ENCODE measurements at places on chromosomes 13 and 19. TPM values are rescaled to one million over a fixed set of nuclear protein-coding genes. Genes with fewer than 3 reads are reported as not detected.

- no peak for DNase-seq
- no peaks in the 10 kb centered on the region for H3K4me1 ChIP-seq
These were observed 1360.2 kb upstream of the SLC10A2 start for GRCh38 chr13:104426435-104426834.

DNA sequence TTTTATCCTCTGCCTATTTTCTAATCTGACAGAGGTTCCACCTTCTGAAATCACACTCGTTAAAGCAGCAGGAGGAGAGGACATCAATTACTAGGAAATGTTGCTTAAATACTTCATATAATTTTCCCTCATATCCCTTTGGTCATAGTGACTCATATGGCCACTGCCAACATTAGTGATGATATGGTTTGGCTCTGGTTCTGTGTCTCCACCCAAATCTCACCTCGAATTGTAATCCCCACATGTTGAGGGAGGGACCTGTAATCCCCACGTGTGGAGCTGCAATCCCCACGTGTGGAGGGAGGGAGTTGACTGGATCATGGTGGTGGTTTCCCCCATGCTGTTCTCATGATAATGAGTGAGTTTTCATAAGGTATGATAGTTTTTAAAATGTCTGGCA lies 618.4 kb upstream of the SLITRK5 start:
- no peaks in the 10 kb centered on the region for H3K36me3 ChIP-seq
- no peak overlapping the region for H3K4me3 ChIP-seq
- no peak overlapping the region for H3K27ac ChIP-seq
- H3K27me3 ChIP-seq: no peaks in the 10 kb centered on the region
- peak; percentile 62 for DNase-seq

DNA sequence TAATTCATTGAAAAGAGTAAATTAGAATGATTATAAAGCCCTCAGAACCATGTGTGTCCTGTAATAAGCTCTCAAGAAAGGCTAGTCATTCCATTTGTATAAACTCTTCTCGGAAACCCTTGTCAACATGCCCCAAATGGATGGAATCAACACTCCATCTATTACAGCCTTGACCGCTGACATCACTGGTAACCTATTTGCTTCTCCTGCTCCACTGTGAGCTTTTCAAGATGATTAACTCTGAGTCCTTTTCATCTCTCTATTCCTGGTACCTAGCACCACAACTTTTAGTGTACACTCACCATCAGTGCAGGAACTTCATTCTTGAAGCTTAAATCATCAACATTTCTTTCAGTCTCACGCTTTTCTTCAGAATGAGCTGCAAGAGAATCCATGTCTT lies 612.0 kb downstream of the DCT start:
- peaks cover 27% of the 10 kb centered on the region for H3K4me1 ChIP-seq
- peak; percentile 82 for DNase-seq
- H3K4me3 ChIP-seq: no peak overlapping the region
- H3K27me3 ChIP-seq: no peaks in the 10 kb centered on the region
- peak overlapping the region; percentile 63 for H3K27ac ChIP-seq

- no peak for DNase-seq
- no peak overlapping the region for H3K4me3 ChIP-seq
- H3K36me3 ChIP-seq: peaks cover 92% of the 10 kb centered on the region
- no peak overlapping the region for H3K27ac ChIP-seq
These were observed 167.1 kb downstream of the LMO7 start for GRCh38 chr13:75803164-75803611.

GRCh38 chr13:50129081-50129705 lies 113.9 kb downstream of the KCNRG start:
- H3K4me3 ChIP-seq: no peak overlapping the region
- DNase-seq: no peak
- no peak overlapping the region for H3K27ac ChIP-seq
- peaks cover 7% of the 10 kb centered on the region for H3K4me1 ChIP-seq

DNA sequence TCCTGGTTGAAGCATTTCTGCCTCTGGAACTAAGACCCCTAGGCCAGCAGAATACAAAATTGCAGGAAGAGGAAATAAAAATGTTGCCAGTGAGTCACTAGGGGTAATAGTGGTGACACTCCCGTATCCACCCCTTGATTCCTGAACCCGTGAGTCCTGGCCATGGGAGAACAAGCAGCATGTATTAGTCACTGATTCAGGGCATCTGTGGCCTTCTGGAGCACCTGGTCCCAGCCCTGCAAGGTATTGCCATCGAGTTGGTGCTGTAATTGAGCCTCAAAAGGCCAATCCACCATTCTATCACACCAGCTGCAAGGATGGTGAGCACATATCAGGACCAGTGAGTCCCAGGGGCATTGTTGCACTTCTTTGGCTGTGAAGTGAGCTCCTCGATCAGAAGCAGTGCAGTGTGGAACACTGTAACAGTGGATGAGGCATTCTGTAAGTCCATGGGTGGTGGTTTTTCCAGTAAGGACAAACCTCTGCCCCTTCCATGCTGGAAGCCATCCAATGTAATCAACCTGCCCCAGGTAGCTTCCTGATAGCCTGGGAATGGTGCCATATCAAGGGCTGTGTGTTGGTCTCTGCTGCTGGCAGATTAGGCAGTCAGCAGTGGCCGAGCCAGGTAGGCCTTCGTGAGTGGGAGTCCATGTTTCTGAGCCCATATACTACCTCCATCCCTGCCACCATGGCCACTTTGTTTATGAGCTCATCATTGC lies 39.6 kb downstream of the C1QTNF9 start:
- no peak for DNase-seq
- no peak overlapping the region for H3K27ac ChIP-seq
- no peaks in the 10 kb centered on the region for H3K27me3 ChIP-seq
- no peak overlapping the region for H3K4me3 ChIP-seq
- H3K4me1 ChIP-seq: no peaks in the 10 kb centered on the region
- no peaks in the 10 kb centered on the region for H3K36me3 ChIP-seq

DNA sequence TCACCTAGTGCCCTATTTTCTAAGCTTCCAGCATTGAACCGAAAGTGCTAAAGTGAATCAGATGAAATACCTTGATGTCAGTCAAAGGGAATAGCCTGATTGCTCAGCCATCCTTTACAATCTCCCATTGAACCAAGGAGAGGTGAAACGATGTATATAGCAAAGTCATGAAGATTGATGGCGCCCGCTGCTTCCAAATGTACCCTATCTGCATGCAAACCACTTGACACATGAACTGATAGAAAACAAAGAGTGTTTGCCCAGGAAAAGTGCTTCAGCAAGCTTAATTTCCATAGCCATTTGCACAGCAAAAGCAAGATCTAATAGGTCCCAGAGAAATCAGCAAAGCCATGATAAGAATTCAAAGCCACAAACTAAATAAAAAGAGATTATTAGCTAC lies 624.9 kb upstream of the PCDH9 start:
- no peaks in the 10 kb centered on the region for H3K27me3 ChIP-seq
- H3K36me3 ChIP-seq: no peaks in the 10 kb centered on the region
- H3K4me1 ChIP-seq: no peaks in the 10 kb centered on the region
- H3K4me3 ChIP-seq: no peak overlapping the region

DNA sequence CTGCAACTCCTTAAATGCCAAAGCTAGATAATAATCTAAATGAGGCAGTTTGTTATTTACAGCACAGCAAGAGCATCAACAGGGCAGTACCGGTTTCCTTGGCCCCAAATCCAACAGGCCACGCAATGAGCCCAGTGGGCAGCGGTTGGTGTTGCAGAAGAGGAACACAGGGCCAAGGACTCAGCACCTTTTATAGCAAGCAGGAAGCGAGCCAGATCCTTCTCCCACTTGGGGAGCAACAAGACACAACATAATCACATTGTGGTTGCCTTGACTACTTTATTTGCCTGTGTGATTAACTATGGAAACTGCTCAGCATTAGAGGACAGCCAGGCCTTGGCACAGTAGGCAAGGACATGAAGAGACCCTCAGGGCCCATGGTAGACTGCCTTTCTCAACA lies 67.1 kb upstream of the HTR2A start:
- no peak overlapping the region for H3K4me3 ChIP-seq
- no peaks in the 10 kb centered on the region for H3K27me3 ChIP-seq
- H3K4me1 ChIP-seq: peaks cover 11% of the 10 kb centered on the region
- H3K27ac ChIP-seq: no peak overlapping the region

DNA sequence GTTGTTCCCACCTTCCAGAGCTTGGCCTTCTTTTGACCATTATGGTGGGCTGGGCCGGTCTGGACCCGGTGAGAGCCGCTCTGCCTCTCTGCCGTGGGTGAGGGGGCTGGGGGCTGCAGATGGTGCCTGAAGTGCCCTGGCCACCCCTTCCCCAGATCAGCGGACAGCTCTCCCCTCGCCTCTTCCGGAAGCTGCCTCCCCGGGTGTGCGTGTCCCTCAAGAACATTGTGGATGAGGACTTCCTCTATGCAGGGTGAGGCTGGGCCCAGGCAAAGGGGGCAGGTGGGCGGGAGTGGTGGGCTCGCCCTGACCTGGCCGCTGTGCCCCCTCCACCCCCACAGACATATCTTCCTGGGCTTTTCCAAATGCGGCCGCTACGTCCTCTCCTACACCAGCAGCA lies 1.9 kb downstream of the DCAF15 start:
- H3K27ac ChIP-seq: no peak overlapping the region
- H3K4me1 ChIP-seq: peaks cover 5% of the 10 kb centered on the region
- H3K36me3 ChIP-seq: peaks cover 4% of the 10 kb centered on the region
- DNase-seq: no peak
- no peaks in the 10 kb centered on the region for H3K27me3 ChIP-seq

DNA sequence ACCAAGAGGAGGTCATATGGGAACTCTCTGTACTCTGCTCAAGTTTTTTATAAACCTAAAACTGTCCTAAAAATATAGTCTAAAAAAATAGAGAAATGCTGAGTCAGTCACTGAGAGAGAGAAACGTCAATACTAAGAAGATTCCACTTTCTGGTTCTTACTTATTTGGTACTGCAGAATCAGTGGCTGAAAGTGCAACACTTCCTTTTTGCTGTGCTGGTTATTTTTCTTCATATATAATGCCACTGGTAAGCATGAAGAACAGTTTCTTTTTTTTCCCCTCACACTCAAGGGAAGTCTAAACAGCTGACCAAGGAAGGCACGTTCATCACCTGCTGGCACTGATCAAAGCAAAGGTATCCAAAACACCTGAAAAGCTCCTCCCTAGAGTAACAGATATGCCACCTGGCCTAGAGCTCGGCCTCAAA lies 44.3 kb upstream of the N4BP2L1 start:
- peak overlapping the region; percentile 59 for H3K27ac ChIP-seq
- H3K27me3 ChIP-seq: no peaks in the 10 kb centered on the region
- DNase-seq: peak; percentile 21
- no peaks in the 10 kb centered on the region for H3K36me3 ChIP-seq
- peaks cover 15% of the 10 kb centered on the region for H3K4me1 ChIP-seq
- H3K4me3 ChIP-seq: no peak overlapping the region

- no peaks in the 10 kb centered on the region for H3K27me3 ChIP-seq
- H3K4me1 ChIP-seq: no peaks in the 10 kb centered on the region
- H3K4me3 ChIP-seq: peak overlapping the region; percentile 94
- H3K27ac ChIP-seq: no peak overlapping the region
- DNase-seq: peak; percentile 45
These were observed 825 bp downstream of the GMIP start for GRCh38 chr19:19642506-19643157.

DNA sequence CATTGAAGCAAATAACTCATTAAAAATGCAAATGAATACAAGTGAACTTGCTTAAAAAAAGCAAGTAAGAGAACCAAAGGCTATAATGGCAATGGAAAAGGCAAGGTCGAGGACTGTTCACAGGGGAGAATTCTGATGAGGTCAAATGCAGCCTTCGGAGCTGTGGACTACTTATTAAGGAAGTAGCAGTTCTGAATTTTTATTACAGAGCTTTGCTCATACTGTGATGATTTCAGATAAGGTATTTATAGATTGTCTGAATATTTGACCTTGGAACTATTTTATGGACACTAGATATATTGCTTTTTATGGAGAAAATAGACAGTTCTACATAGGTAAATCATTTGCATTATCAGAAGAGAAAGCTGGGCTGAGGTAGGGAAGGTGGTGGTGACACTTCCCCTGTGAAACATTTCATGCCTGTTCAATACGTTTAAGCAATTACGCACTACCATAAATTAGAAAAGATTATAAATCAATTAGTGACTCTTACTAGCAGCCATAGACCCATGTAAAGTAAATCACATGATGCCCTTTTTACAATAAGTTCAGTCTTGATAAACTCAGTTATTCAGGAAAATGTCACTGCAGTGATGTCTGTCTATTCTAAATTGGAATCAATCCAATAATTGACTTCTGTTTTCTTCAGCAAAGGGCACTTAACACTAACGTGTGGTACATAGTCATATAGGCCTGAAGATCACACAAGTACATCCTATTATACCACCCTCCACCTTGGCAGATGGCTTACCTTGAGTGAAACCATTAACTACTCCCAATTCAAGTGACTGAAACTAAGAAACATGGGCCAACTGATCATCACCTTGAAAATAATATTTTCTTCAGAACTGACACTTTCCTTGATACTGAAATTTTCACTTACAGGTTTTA lies 260.0 kb downstream of the KLF12 start:
- DNase-seq: no peak
- H3K4me1 ChIP-seq: peaks cover 20% of the 10 kb centered on the region
- H3K36me3 ChIP-seq: 0 out of 2 replicates have a peak, but pooled peaks cover 4% of the 10 kb centered on the region
- H3K27me3 ChIP-seq: no peaks in the 10 kb centered on the region
- H3K4me3 ChIP-seq: no peak overlapping the region

LILRB4 gene
- total RNA-seq: not detected

POU2F2 gene
- 1.5 TPM for total RNA-seq

ZNF772 gene
- 13.6 TPM for total RNA-seq

PTBP1 gene
- 175 TPM for total RNA-seq

CNFN gene
- total RNA-seq: not detected

NKG7 gene
- not detected for total RNA-seq
